ENCODE measurements at places on chromosomes 6 and 20.

DNA sequence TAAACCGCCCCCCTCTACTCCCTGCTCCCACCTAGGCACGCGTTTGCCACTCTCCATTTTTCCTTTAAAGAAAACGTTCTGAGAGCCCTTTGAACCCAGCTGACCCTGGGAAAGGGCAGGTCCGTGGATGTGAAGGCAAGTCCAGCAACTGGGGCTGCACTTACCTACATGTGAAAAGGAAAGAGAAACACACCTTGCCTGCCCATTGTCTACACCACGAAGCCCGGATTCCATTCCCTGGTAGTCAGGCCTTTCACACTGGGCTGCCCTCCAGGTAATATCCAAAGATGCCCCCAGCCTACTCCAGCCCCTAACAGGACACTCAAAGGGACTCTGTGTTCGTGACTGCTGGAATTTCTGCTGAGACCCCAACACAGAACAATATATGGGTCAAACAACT, 94.4 kb downstream of the CD83 start:
- H3K27me3 ChIP-seq = no peaks in the 10 kb centered on the region
- DNase-seq = peak; percentile 58
- peak overlapping the region; percentile 64 for H3K4me3 ChIP-seq

DNA sequence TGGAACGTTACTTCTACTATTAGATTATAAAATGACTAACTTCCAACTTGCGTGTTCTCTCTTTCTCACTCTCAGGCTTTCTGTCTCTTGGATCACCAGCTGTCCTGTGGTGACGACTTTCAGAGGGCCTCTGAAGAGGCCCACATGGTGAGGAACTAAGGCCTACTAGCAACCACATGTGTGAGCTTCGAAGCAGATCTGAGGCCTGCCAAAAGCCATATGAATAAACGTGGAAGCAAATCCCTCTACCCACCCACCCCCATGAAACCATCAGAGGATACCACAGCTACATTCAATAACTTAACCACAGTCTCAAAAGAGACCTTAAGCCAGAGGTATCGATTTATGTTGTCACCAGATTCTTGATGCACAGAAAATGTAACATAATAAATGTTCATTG, 13.5 kb upstream of the BMP5 start:
- no peaks in the 10 kb centered on the region for H3K4me1 ChIP-seq
- H3K27me3 ChIP-seq = no peaks in the 10 kb centered on the region
- no peak overlapping the region for H3K27ac ChIP-seq
- no peak overlapping the region for H3K4me3 ChIP-seq
- no peak for DNase-seq

GRCh38 chr20:17568045-17568788, 1.7 kb upstream of the DSTN start:
- no peak for DNase-seq
- no peak overlapping the region for H3K27ac ChIP-seq
- H3K4me3 ChIP-seq = peak overlapping the region; percentile 89

DNA sequence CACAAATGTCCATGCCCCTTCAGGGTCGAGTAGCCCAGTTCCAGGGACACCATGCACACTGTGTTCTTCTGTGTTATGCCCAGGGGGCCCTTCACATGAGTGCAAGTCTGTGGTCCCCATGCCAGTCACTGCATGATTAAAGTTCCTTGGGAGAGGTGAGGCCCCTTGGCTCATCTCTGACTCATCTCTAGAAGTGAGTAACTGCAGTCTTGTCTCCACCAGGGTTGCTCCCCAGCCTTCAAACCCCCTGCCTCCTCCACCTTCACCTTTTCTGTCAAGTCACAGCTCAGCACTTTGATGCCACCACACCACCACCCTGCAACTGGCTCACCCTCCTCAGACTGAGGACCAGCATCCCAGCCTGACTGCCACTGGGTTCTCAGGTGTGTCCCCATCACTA, 161.7 kb downstream of the UNC5CL start:
- no peak overlapping the region for H3K4me3 ChIP-seq
- no peaks in the 10 kb centered on the region for H3K27me3 ChIP-seq
- no peak for DNase-seq
- no peak overlapping the region for H3K27ac ChIP-seq

DNA sequence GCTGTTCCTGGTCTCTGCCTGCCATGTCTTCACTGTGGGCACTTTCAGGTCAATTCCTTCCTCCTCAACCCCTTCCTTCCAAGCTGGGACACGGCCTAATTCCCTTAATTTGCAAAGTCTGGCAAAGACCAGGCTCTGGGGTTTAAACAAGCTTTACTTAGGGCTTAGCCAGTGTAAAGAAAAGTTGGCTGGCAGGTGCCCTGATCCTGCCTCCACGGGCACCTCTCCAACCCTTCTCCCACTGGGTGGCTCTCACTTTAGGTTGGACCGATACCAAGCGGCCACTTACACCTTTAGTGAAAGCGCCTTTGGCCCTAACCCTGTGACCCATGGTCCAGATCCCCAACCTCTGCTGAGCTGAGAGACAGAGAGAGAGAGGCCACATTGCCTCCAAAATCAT, 13.7 kb upstream of the MLN start:
- peaks cover 5% of the 10 kb centered on the region for H3K4me1 ChIP-seq
- DNase-seq = no peak
- no peaks in the 10 kb centered on the region for H3K36me3 ChIP-seq
- no peak overlapping the region for H3K27ac ChIP-seq

DNA sequence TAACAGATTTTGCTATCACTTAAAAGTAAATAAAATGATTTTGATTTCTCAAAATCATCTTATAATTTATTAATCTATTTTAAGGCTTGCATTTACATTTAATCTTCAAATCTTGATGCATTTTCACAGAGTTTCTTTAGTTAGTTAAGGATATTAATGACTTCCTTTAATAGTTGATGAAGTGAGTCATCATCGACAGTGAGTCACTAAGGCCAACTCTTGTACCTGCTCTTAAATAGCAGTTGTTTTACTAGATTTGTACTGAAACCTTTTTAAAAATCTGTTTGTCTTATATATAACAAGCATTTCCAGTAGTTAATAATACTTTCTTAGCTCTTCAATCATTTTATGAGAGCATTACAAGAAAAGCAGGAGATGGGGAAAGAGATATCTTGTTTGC, 191.7 kb downstream of the ESR1 start:
- H3K4me3 ChIP-seq = no peak overlapping the region
- H3K4me1 ChIP-seq = no peaks in the 10 kb centered on the region
- H3K36me3 ChIP-seq = no peaks in the 10 kb centered on the region
- no peak for DNase-seq

Data from H9 (cell line).